MV-4-11 (cell line): ENCODE measurements at places on chromosomes 2 and 18.

DNA sequence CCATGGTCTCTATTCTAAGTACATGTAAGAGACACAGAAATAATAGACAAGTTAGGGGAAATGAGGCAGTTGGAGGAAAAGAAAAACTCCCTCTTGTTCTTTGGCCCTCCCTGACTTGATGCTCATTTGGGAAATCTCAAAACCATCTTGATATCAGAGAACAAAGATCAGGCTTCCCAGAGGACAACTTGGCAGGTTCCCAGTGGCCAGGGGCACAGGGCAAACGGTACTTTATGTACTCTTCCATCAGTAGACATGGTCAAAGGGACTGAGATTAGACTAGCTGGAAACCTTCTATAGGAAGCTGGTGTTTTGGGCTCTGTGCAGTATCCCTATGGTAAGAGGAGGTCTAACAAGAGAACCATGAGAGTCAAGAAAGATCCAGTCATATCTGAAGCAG lies 56.6 kb downstream of the NCKAP5 start:
- DNase-seq = no peak

GRCh38 chr2:157192445-157193423 lies 64.8 kb upstream of the GALNT5 start:
- DNase-seq = no peak

GRCh38 chr2:108932736-108933332 lies 56.2 kb downstream of the EDAR start:
- DNase-seq = no peak

- no peak for DNase-seq
Measured at GRCh38 chr2:233060501-233060979, 398 bp downstream of the INPP5D start.

GRCh38 chr2:130735200-130735599 lies 6.3 kb downstream of the GPR148 start:
- DNase-seq = no peak

DNA sequence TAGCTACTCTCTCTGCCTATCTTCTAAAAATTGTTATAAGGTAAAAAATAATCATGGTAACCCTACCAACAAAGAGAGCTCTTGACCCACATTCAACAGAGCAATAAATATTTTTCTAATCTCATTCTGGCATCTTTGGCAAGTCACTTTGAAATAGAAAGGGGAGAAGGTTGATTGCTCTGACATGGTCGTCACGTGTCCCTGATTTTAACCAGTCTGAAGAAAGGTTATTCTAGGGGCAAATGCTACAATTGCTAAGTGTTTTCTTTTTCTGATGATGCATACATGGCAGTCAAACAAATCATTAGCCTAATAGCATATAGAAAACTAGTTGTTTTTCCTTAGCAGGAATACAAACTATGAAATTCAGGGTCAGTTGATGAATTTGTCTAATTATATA lies 153.3 kb upstream of the MAP3K20 start:
- DNase-seq = no peak

GRCh38 chr2:65053199-65053598 lies 3.0 kb upstream of the CEP68 start:
- DNase-seq = peak; percentile 94
